OCI-LY7 (cell line): ENCODE measurements at places on chromosomes 16 and 17. TPM values are rescaled to one million over a fixed set of nuclear protein-coding genes. Genes with fewer than 3 reads are reported as not detected.

DNA sequence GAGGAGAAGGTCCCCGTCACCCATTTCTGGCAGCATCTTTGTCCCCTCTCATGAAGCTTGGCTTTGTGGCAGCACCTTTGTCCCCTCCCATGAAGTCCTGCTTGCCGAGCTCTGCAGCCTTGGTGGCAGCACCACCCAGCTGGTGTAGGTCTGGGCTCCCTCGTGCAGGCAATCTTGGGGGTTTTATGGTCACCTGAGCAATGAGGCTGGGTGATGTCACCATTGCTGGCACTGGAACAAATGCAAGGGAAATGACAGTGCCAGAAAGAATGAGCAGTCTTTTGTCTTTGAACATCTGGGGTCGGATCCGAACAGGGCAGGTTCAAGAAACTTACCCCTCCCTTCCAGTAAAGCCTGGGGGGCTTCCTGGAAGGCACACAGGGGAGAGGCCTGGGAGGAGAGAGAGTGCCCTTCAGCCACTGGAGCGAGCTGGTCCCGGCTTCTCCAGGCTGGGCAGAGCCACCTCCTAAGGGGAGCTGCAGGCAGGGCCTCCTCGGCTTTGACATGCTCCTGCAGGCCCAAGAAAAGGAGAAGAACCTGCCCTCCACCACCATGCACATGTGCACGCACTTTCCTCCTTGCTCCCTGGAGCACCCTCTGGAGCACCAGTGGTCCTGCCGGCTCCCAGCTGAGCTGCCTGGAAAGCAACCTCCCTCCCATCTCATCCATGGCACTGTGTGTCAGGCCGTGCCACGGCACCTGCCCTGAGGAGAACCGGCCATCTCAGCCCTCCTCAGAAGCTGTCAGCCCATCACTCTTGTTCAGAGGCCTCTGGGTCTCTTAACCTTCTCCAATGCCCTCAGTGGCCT, 16.0 kb downstream of the BTBD17 start:
- no peak for DNase-seq

DNA sequence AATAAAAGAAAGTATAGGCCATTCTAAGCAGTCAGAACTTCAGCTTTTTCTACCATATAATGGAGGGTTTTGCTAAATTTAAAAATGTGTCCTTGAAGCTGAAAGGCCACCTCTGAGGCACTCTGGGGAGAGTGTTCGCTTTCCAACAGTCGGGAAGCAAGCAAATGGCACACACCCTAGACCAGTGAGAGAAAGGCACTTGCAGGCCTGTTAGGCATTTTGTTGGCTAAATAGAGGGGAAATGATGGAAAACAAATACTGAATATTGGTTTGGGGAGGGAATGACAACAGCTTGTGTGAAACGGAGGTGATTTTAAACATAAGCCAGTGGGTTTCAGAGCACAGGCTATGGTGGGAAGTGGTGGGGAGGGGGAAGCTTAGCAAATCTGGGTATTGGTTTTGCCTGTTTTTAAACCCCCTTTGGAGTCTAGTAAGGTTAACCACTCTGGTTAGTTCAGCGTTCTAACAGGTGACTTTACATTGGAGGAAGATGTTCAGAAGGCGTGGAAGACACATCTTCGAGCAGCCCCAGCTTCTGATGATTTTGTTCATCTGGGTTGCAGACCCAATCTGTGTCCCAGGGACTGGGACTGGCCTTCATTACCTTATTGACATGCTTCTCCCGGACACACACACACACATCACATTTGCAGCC, 90.5 kb downstream of the PRKCA start:
- no peak for DNase-seq

DNA sequence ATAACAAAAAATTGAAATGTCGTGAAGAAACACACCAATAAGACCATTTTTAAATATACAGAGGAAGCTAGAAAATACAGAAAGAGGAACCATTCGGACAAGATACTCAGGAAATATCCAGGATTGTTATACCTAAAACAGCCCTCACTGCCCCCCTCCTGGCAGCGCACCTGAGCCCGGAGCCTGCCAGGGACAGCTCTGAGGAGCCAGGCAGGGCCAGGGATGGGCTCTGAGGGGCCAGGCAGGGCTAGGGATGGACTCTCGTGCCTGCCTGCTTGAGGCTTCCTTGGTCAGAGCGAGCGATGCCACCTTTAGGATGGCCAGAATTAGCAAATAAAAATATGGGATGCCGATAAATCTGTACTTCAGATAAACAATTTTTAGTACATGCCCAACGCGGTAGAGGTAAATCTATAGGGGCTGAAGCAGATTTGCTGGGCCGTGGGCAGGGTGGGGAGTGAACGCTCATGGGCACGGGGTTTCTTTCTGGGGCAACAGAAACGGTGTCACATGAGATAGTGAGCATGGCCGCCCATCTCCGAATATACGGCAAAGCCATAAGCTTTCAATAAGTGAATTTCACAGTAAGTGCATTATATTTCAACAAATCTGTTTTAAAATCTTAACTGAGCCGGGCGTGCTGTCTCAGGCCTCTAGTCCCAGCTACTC, 18.2 kb upstream of the CSNK1D start:
- no peak for DNase-seq

DNA sequence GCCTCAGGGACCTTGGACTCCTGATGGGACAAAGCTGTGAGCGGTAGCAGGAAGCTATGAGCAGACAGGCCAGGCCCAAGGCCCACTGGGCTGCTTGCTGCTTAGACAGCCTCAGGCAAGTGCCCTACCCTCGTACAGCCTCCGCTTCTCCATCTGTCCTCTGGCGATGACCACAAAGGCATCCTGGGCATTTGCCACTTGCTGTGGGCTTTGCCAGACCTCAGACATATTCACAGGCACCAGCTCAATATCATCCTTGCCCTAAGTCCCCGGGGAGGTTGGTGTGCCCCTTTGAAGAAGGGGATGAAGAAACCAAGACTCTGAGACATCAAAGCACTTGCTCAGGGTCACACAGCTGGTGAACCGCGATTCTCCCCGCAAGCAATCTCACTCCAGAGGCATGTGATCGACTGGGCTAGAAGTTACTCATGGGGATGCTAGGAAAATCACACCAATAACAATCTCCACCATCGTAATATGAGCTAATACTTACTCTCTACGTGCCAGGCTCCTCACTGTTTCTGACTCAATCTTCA, 21.7 kb downstream of the PPL start:
- no peak for DNase-seq

GRCh38 chr17:3762922-3763776, 37.8 kb downstream of the ITGAE start:
- DNase-seq: no peak

- peak; percentile 91 for DNase-seq
Measured at GRCh38 chr17:77322514-77323412, 182.0 kb downstream of the SEC14L1 start.

DNA sequence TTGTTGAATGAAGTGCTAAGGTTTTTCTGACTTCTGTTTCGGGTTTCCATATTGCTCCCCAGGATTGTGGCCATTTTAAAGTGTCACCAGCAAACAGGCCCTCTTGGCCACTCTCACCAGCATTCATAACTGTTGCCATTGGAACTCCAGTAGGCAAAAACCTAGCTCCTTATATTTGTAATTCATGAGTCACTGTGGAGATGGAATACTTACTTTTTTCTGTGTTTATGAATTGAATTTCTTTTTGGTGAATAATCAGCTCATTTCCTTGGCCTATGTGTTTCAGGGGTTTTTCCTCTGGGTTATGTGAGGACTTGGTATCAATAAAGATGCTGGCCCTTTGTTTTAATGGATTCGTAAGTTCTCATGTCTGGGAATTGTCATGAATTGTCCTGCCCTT, 255.1 kb downstream of the SNX29 start:
- DNase-seq: no peak

DNA sequence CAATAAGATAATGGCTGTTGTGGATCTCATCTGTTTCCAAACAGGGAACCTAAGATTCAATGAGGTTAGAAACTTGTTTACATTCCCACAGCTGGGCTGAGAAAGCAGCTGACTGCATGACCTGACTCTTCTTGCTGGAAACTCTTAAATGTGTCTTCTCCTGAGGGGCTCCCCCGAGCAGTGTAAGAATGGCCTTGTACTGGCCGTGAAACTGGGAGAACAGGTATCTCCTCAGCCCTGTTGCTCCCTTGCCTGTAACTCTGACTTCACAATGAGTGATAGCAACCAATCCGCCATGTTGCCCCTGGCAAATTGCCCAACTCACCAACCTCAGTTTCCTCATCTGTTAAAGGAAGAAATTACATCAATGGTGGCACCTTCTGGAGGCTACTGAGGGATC, 59.1 kb upstream of the CCL2 start:
- no peak for DNase-seq

- DNase-seq: no peak
Measured at GRCh38 chr16:67101311-67102082, 8.2 kb upstream of the PHAF1 start.

- peak; percentile 36 for DNase-seq
Measured at GRCh38 chr16:6081320-6081976, 983.9 kb upstream of the EEF2KMT start.

- no peak for DNase-seq
Measured at GRCh38 chr16:88533381-88533917, 36.8 kb upstream of the ZC3H18 start.

- DNase-seq: no peak
Measured at GRCh38 chr16:28104404-28104803, 40.9 kb upstream of the GSG1L start.

DNA sequence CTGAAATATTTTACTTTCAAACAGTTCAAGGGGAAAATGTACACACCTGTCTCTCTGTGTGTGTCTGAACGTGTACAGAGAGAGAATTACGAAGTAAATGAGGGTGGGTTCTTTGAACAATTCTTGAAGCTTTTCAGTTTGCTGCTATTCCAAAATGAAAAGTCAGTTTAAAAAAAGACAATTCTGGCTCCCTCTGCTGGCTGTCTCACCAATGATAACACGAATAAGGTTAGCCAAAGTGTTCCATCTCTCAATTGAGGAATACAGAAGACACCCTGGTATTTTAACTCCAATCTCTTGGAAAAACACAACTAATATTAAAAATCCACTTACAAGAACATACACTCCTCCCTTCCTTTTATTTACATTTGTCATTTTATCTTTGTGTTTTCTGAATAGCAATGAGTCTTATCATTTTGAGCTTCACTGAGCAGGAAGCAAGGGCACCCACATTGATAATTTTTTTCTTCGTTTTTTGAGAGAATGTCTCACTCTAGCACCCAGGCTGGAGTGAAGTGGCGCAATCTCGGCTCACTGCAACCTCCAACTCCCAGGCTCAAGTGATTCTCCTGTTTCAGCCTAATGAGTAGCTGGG, 20.5 kb downstream of the EFTUD2 start:
- peak; percentile 50 for DNase-seq

GRCh38 chr17:81345228-81346089, 49.8 kb upstream of the BAHCC1 start:
- peak; percentile 72 for DNase-seq

- no peak for DNase-seq
Measured at GRCh38 chr16:53872248-53873221, 168.6 kb downstream of the FTO start.

GRCh38 chr17:10728331-10728892, 1.4 kb downstream of the TMEM220 start:
- no peak for DNase-seq

- peak; percentile 92 for DNase-seq
Measured at GRCh38 chr16:4801962-4802658, at the start of gene ROGDI. Gene ROGDI (minus strand): TSS chr16:4802633. CDS start chr16:4802571, 62 bp downstream.

DNA sequence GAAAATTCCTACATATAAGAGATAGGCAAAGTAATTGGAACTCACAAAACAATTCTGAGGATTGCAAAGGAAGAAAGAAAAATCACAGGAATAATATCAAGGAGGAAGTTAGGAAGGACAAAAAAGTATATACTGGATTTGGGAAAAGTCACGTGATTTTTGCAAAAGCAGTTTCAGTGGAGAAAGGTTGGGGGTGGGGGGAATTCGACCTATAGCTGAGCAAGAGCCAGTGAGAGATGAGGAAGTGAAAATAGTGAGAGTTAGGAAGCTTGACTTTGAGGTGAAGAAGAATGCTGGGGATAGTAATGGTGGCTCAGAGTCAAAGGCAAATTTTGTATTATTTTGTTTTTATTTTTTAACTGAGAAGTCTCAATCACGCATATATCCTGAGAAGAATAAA, 438.0 kb upstream of the PMFBP1 start:
- peak; percentile 10 for DNase-seq

- no peak for DNase-seq
Measured at GRCh38 chr17:42274253-42274542, 2.0 kb downstream of the STAT5B start.

DNA sequence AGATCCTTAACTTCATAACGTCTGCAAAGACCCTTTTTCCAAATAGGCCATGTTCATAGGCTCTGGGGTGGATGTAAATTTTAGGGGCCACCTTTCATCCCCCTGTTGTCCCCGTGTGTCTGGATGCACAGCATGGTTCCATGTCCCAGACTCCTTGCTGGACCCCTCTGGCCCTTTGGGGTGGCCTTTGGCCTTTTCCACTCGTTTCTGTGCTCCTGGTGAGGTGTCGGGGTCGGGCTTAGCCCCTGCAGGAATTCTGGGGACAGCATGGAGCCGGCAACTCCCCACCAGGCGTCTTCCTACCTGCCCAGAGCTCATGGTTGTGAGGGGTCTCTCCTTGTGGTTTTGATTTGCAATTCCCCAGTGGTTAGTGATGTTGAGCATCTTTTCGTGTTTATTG, 183.5 kb downstream of the SEC14L1 start:
- DNase-seq: peak; percentile 37

- DNase-seq: no peak
Measured at GRCh38 chr16:86584726-86585721, 6.7 kb downstream of the FOXL1 start.

GRCh38 chr16:13435415-13435814, 484.5 kb upstream of the ERCC4 start:
- no peak for DNase-seq

DNA sequence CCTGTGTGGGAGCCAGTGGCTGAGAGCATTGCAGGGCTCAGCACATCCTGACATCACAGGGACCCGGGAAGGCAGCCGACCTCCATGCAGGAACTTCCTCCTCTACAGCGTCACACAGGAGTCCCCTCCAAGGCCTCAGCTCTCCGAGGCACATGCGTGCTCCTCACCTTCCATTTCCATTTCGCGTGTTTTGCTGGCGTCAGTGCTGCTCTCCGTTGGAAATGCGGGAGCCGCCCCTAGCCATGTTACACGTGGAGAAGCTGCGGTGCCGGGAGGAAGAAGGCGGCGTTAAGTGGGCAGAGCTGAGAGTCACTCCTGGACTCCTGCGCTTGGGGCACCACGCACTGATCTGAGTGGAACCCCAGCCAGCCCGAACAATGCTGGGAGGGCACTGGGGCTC, 25.2 kb upstream of the CRISPLD2 start:
- no peak for DNase-seq

Gene PKMYT1
- 195 and 197 TPM in 2 replicates for total RNA-seq

Gene DHRS7B
- total RNA-seq: 15.8 and 16.5 TPM in 2 replicates

Gene SBK1
- total RNA-seq: 0.63 TPM in 2 replicates

Gene EVPL
- 5.1 and 6.9 TPM in 2 replicates for total RNA-seq

Gene OTOA
- total RNA-seq: 0.09 TPM in 1 of 2 replicates, not detected in the other

Gene SAMD14
- 0.13 and 0.59 TPM in 2 replicates for total RNA-seq

Gene LITAFD
- total RNA-seq: not detected in 2 replicates

Gene KRT17
- 0.70 and 2.1 TPM in 2 replicates for total RNA-seq

Gene SLC52A1
- not detected in 2 replicates for total RNA-seq

Gene TBX21
- total RNA-seq: not detected in 2 replicates

Gene GJC1
- 19.5 and 20.6 TPM in 2 replicates for total RNA-seq

Gene SNX20
- 1.3 and 1.5 TPM in 2 replicates for total RNA-seq

Gene ZG16
- total RNA-seq: not detected in 2 replicates

Gene CDH15
- total RNA-seq: not detected in 2 replicates
